CD4-positive, alpha-beta T cell treated with Interleukin-21 for 1 hour (primary cell): ENCODE measurements at places on chromosomes 3 and 15.

GRCh38 chr3:71659864-71660591 lies 65.2 kb downstream of the EIF4E3 start:
- DNase-seq: no peak

DNA sequence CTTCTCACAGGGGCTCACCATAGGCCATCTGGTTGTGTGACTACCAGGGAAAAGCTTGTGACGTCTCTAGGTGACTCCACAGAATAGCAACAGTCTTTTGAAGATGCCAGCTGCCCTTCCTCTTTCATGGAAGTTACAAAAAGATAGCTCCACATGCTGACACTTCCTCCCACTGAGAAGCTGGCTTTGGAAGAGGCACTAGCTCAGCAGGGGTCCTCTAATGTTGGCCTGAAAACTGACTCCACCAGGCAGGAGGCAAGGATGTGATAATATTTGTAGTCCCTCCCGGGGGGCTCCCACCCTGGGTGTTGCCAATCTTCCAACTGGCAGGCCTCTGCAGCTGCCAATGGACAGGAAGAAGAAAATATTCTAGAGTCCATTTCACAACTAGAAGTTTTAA lies 343.5 kb downstream of the NEK10 start:
- DNase-seq: no peak

DNA sequence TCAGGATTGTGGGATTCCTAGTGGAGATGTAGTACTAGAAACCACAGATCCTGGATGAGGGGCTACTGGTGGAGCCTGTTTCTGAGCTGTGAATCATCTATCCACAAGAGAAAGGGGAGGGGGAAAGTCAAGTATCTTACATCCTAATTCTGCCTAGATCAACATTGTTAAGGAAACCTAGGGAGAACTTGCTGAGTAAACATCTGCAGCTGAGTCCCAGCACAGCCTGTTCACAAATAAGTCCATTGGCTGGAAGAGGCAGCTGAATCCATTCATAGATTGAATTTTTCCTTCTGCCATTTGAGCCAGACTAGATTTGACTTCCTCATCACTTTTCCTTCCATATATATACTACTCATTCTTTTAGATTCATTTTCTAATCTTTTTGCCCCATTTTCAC lies 460.5 kb downstream of the TUSC7 start:
- DNase-seq: no peak

GRCh38 chr3:33940736-33941135 lies 142.3 kb downstream of the PDCD6IP start:
- no peak for DNase-seq

DNA sequence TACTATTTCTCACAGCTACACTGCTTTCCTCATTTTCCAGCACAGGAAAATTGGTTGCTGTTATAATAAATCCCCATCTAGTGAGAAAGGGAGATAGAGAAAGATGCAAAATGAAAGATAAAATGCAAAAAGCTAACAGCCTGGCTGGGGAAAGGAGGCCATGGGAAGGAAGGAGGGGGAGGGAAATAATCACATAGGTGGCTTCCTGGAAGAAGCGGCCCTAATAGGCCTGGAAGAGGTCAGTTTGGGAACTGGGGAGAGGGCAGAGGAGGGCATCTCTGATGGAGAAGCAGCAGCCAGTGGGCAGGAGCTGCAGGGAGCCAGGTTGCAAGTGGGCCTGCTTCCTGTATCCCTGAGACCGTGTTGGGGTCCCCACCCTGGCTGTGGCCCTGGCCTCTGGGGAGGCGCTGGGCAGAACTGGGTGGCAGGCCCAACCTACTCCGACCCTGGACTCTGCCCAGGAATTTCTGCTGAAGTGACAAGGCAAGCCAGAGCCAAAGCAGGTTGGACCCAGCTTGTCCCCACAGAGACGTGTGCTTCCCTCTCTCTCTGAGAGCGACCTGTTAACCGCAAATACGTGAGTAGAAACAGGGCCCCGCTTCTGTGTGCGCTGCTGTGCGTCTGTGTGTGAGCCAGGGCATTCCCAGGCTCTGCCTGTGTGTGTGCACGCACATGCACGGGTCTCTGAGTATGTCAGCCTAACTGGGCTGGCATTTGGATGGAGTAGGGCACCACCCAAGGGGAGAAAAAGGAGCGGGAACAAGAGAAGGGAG lies 1.9 kb downstream of the SLC28A1 start:
- no peak for DNase-seq

DNA sequence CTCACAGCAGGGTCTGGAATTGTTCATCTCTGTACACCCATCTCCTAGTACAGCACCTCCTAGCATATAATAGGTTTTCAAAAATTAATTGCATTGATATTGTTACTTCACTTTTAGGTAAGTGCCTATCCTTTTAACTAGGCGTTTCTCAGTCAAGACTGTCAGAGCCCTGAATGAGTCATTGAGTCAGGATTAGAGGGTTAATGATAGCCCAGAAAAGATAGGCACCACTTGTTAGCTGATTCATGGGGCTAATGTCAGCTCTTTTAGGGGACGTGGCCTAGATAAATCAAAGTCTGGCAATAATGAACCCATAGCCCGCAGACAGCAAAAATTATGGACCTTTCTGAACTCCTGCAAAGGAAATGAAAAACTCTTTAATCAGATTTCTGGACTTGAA lies 42.9 kb downstream of the TIMP4 start:
- DNase-seq: no peak

GRCh38 chr15:36779744-36780408 lies 200.4 kb downstream of the CDIN1 start:
- DNase-seq: no peak

GRCh38 chr3:71050538-71051258 lies 532.8 kb downstream of the FOXP1 start:
- DNase-seq: peak; percentile 70
